ENCODE measurements at places on chromosomes 3 and 15.

DNA sequence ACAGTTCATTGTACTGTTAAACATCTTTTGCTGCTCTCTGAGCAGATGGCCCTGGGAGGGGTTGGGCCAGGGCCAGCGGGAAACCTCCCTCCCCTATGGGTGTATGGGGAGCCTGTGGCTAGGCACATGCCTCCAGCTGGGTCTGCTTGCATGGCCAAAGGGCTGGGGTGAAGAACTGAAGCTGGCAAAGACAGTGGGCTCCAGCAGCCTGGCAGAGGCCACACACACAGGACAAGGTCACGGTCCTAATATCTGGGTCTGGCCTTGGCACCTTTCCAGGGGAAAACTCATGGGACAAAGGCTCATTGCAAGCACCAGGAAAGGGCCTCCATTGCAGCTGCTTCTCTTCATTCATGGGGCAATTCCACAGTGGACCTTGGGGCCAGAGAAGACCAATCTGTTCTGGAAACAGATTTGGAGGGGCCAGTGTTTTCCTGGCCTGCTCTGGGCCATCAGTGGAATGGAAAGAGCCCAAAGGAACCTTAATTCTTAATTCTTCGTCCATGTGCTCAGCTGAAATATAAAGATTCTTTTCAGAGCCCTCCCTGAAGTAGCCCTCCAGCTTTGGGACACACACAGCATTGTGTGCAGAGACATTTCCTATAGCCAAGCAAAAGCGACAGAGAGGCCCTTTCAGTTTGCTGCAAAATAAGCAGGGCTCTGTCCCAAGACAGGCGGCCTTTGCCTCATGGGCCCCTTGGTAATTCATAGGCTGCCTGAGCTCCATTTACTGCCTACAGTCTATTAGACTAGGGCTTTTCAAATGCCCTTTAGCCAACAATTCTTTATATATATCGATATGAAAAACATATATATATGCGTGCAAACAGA lies 11.3 kb upstream of the LIMD1 start:
- no peak for DNase-seq

DNA sequence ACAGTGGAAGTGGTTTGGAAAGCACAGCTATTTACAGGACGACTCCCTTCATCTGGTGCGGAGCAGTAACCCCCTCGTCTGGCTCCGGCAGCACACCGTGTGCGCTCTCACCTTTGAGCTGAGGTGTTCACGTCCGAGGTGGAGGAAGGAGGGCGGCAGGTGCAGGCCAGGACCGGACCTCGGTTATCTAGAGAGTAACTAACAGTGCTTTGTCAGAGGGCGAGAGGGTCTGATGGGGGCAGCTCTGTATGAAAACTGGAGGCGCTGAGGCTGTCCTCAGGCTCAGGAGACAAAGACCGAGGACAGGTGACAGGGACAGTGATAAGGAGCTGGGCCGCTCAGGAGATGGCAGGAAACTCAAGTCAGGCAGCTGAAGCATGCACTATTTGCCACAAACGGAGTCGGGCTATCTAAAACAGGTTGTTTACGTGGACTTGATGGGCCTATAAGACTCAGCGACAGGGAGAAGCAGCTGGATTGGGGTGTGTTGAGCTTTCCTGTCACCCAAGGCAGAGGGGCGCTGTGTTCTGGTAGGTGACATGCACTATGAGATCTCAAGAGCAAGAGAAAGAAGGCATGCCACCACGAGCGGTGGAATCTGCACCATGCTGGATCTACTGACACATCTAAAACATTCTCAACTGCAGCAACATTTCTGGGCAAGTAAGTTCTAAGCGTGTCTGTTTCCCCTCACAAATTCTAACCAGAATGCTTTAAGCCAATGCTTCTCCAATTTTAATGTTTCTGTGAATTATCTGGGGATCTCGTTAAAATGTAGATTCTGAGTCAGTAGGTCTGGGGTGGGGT lies 155.2 kb downstream of the XXYLT1 start:
- DNase-seq = no peak

GRCh38 chr3:29475854-29476253 lies 195.0 kb downstream of the RBMS3 start:
- DNase-seq = no peak

- DNase-seq = no peak
Observed at GRCh38 chr3:167084545-167084944, 295.6 kb downstream of the ZBBX start.

DNA sequence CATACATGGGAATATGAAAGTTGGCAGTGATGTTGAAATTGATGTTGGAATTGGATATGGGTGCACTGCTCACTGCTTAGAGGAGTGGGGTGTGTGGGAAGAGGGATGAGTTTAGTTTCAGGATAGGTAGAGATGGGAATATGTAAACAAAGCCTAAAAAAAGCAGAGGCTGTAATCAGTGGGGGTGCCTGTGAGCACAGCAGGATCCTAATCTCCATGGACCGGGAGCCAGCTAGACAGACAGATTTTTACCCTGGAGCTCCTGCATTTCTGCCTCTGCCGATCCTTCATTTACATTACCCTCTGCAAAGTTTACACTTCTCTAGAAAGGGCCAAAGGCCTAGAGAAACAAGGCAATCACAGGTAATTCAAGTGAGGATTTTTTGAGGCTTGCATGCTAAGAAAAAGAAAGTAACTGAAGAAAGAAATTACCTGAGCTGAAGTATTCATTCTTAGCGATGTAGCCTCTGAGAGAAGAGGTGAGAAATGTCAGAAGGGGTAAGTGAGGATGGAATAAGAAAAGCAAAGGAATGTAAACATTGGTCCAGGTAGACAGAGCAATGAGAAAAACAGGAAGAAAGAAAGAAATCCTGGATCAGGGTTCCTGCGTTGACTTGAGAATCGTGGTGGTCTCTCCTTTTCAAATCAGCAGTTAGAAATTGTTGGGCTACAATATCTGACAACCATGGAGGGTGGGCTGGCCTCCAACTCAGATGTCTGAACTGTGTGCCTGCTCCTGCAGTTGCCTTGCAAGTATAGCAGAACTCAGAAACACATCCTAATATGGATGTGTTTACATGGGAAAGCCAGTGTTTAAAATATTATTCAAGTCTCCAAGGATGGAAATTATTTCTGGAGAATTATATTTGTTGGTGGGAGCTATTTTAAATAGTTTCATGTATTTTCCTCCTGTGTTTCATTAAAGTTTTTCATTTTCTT lies 79.8 kb downstream of the CRTC3 start:
- DNase-seq = no peak
